Heart left ventricle (tissue), 16 donors: ENCODE measurements at places on chromosomes 6 and 20. TPM values are rescaled to one million over a fixed set of nuclear protein-coding genes. Genes with fewer than 3 reads are reported as not detected.

DNA sequence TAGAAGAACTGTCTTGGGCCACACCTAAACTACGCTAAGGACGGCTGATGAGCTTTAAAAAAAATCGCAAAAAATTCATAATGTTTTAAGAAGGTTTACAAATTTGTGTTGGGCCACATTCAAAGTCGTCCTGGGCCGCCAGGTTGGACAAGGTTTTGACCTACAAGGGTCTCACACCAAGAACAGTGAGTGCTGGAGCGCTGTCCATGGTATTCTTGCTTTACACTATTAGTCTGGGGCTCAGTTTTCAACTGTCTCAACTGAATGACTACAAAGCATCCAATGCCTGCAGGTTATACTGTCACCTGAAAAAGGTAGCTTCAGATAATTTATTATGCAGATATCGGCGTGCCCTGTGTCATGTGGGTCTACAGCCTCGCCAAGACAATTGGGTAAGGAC is 3.7 kb upstream of the FAXC start:
- no peak for DNase-seq

GRCh38 chr6:116387374-116387773 is 16.6 kb downstream of the DSE start:
- no peak for DNase-seq

- no peak for DNase-seq
Measured at GRCh38 chr20:7274870-7275269, 507.4 kb downstream of the BMP2 start.

- no peak for DNase-seq
Measured at GRCh38 chr6:47151232-47151898, 109.2 kb upstream of the ADGRF1 start.

GRCh38 chr6:93323630-93324029 is 95.7 kb downstream of the EPHA7 start:
- no peak for DNase-seq

DNA sequence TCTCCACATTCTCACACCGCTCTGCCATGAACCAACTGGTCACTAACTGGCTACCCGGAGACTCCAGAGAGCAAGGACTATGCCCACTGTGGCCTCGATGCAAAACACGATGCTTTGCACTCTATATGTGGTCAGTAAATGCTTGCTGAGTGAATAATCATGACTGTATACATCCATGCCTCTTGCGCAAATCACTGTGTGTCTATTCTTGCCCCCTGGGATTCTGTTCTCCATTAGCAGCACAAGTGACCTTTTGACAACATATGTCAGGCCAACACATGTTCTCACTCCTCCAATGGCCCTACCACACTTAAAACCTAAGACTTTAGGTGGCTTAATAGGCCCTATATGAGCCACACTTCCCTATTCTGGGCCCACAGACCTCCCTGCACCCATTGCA is 16.9 kb downstream of the KIF16B start:
- DNase-seq, result no peak

GRCh38 chr6:54877713-54878317 is 31.2 kb downstream of the FAM83B start:
- no peak for DNase-seq

DNA sequence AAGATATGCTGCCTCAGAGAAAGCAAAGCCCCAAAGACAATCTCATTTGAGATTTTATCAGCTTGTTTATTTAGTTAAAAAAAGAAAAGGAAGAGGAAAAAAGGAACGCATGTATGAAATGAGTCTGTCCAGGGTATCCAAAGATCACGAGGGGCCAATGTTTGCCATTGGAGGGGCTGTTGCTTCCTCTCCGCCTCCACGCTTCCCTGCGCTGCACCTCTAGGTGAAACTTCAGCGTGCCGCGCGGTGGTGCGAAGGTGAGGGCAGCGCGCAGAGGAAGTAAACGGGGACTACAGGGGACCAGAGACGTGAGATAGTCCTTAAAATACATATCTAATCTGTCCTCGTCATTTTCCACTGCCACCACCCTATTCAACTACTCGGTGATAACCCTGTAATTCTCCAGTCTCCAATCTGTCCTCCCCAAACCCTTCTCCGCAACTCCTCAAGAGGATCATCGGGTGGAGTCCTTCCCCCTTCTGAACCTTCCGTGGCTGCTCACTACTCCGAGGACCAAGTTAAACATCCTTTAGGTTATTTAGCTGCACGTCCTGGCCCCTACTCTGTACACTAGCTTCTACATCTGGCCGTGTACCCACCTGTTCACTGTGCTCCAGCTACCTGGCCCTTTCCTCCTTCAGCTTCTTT is 1.1 kb upstream of the DCBLD1 start:
- DNase-seq, result no peak

DNA sequence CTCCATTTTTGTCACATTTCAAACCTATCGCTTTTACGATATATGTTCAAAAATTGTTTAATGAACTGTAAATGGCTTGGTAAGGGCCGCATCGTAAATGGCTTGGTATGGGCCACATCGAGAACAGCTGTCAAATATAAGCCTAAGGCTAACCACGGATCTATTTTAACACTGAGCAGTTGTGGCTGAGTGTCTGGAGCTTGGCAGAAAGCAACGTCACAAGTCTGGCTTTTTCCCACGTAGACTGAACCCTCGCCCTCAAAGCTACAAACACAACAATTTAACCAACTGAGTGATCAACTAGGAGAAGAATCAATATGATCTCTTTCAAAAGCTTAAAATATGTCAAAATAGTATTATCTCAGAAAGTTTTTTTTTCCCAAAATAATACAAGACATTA is 71.4 kb upstream of the PRSS16 start:
- DNase-seq, result no peak

Gene TPBG
- total RNA-seq, result 4.5 TPM
